ENCODE measurements at places on chromosomes 7 and 10.
A peak's percentile ranks its signal among the peaks of the same experiment; 100 is the strongest.

GRCh38 chr10:27445070-27445469, 59.0 kb upstream of the RAB18 start:
- DNase-seq: no peak

- no peak for DNase-seq
Measured at GRCh38 chr10:20893297-20893696, 3.8 kb downstream of the NEBL start.

- DNase-seq: no peak
Measured at GRCh38 chr10:87534173-87534858, 29.6 kb downstream of the MINPP1 start.

GRCh38 chr10:98376485-98376884, 38.5 kb downstream of the PYROXD2 start:
- peak; percentile 54 for DNase-seq
